ENCODE measurements at places on chromosomes 3 and 15.

- DNase-seq, result no peak
Observed at GRCh38 chr3:169699536-169700050, 36.1 kb upstream of the MECOM start.

DNA sequence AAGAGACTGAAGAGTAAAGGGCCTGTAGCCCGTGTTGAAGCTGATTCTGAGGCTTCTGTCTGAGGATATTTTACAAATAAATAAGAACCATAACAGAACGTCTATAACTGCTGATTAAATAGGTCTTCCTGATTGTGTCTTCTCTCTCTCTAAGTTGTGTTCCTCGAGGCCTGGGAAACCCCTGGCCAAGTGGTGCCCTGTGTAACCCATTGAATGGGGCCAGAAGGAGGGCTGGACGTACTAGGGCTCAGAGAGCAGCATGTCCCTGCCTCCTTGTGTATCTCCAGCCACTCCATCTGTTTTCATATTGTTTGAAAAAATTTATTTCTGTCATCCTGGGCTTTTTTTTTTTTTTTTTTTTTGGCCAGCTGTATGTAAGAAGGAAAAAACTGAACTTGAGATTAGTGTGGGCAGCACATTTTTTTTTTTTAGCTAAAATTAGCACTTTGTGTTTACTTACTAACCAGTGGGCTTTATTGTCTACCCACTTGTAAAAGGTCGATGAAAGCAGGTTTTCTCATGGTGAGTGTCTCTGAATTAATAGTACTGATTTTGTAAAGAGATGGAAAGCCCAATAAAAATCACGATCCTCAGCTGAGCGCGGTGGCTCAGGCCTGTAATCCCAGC, 10.7 kb downstream of the DHX30 start:
- DNase-seq, result no peak

GRCh38 chr15:94033014-94033682, 198.2 kb upstream of the MCTP2 start:
- no peak for DNase-seq

DNA sequence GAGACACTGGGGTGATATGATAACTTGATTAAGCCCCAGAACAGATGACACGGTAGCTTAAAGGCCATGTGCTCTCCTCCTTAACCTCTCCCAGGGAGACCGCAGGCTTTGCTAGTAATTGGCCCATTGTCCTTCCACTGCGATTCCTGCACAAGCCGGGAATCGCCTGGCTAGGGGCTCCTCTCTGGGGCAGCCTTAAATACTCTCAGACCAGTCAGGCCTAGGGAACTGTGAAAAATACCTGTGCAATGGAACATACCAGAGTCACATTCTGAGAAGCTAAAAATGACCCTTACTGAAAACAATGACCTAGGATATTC, 56.3 kb downstream of the CPN2 start:
- no peak for DNase-seq

DNA sequence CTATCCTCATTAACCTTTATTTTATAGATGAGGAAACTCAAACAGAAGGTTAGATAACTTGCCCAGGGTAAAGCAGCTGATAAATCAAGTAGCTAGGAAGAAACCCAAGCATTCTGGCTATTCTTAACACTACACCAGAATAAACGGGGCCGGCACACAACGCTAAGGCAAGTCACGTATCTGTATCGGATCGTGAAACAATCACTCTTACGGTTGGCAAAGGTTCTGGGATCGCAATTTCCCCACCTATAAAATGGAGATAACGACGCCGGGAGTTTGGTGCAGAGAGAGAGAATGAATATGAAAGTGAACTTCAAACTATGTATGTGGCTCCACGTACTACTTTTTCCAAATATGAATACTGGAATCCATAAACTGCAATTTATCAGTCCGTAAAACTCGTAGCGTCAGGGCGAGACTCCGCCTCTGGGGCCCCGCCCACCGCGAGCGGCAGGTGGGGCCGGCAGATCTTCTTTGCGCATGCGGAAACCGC, 252 bp upstream of the ARMC8 start:
- DNase-seq, result peak; percentile 90

DNA sequence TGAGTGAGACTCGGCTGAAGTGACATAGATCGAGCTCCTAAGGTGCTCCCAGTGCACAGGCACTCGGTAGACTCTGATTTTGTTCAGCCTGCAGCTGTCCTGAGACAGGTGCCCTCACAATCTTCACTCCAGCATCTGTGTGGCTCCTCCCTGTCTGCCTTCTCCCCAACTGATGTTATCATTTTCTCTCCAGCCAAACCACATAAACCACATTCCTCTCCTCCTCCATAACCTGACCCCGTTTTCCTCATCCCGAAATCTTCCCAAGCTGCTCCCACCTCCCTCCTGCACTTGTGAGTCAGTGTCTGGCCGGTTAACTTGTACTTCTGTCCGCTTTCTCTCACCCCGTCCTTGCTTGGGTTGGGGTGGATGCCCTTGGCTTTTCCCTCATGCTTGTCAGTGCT, 93.3 kb upstream of the HACD2 start:
- DNase-seq, result peak; percentile 48

- DNase-seq, result no peak
Observed at GRCh38 chr3:83193526-83193925, 1432.1 kb upstream of the GBE1 start.

- DNase-seq, result peak; percentile 34
Observed at GRCh38 chr3:112646623-112647022, 5.7 kb upstream of the CCDC80 start.

DNA sequence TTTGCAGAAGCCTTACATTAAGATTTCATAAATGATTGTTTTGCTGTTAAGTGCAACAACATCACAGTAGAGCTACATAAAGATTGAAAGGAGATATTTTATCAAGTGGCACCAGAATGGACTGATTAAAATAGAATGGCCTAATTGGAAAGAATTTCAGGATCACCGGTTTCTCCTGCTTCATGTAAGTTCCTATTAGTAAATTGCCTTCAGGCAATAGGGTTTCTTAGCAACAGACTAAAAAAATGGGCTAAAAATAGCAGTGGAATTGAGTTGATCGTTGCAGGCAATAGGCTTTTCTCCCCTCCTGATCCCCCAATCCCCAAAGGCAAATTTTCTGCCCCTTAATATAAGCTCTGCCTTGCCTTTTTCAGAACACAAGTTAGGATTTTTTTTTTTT, 917 bp downstream of the LNP1 start:
- peak; percentile 66 for DNase-seq

- DNase-seq, result peak; percentile 77
Observed at GRCh38 chr3:45978006-45978761, 17.4 kb downstream of the FYCO1 start.

DNA sequence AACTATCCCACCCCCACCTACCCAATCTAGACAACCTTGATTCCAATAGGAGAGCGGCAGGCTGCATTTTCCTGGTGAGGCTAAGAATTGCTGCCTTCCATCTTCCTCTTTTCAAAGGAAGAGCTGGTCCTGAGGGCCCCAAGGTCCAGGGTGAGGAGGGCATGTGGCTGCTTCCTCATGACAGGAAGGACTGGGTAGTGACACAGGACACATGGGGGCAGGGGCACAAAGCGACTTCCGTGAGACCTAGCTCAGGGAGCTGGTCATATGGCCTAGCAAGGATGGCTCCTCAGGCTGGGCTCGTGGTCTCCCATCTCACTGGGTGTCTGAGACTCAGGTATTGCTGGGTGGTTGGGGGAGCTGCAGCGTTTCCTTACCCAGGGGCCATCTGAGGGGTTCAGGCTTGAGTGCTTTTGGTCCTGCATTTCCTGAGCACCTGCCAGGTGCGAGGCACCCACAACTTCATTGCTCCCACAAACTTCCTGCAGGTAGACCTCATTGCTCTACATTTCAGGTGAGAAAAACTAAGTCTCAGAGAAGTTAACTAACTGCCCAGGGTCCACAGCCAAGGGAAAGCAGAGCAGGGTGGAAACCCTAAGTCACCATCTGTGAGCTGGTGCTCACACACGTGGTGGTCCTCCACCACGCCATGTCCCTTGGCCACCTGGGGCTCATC, 160.0 kb upstream of the TLE3 start:
- DNase-seq, result no peak

- peak; percentile 67 for DNase-seq
Observed at GRCh38 chr3:69309814-69310213, 76.1 kb downstream of the FRMD4B start.

DNA sequence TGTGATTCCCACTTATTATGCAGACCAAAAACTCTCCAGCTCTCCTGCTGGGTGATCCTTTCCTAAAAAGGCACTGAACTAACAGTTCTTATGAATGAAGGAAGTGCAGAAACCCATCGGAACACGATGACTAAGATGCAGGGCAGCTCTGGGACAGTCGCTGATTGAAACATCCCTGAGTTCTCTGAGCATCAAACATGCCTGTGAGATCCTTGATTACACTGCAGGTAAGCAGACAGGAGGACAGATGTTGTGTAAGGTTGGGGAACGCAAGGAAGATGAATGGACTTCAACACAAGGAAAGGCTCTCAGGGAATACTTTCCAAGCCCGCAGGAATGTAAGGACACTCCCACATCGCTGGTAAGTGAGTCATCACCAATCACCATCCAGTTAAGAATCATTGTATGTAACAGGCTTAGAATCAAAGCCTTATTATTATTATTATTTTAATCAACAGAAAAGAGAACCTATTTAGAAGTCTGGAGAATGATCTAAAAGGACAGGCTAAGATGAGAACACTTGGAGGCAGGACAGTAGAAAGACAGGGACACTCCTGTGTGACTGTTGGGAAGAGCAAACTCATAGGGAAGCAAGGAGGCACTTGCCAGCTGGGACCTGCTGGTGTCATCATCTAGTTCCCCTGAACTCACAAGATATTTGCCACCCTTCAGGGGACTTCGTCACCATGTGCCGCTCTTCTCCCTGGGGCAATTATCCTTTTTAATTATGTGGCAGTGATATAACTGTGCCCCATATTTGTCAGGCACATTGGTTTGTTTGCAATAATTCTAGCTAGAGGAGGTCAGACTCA, 26.0 kb downstream of the TMEM158 start:
- DNase-seq, result peak; percentile 99

- no peak for DNase-seq
Observed at GRCh38 chr15:80597076-80597475, 98.0 kb upstream of the ABHD17C start.

GRCh38 chr3:143436231-143436930, 316.8 kb downstream of the CHST2 start:
- DNase-seq, result no peak

DNA sequence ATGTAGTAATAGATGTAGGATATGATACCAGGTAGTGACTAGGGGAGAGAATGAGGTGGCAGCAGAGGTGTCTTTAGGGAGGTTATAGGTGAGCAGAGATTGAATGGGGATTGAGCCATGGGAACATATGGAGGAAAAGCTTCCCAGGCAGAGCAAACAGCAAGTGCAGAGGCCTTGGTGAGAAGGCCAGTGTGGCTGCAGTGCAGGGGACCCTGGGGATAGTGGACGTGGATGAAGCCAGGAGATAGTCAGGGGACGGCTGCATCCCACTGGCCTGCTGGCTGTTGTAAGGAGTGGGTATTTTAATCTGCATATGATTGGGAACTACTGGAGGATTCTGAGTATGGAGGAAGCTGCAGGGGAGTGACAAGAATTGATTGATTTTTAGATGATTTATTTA, 62.7 kb upstream of the TRAK1 start:
- no peak for DNase-seq

- peak; percentile 16 for DNase-seq
Observed at GRCh38 chr3:195068084-195069080, 202.6 kb downstream of the XXYLT1 start.

GRCh38 chr15:26893351-26894065, 26.6 kb downstream of the GABRA5 start:
- DNase-seq, result no peak

- DNase-seq, result no peak
Observed at GRCh38 chr15:65553691-65554090, 23.4 kb downstream of the HACD3 start.

- DNase-seq, result no peak
Observed at GRCh38 chr3:141129049-141129448, 77.9 kb downstream of the SPSB4 start.

DNA sequence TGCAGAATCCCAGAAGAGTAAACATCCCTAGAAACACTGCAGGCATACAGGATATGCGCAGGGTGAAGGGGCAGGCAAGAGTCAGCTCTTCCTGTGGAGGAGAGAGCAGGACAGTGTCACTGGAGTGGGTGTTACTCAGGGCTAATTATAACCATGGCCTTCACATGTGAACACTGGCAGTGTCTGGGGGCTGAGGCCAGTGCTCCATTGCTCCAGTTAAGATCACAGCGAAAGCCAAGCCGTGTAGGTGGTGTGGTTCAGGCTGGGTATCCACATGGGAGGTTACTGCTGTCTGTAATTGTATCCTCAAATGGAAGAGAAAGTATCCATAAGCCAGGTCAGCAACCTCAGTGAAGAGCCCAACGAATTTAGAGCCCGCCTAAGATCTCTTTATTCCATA, 84.6 kb downstream of the MESD start:
- no peak for DNase-seq

- DNase-seq, result no peak
Observed at GRCh38 chr3:43331381-43331780, 45.0 kb downstream of the SNRK start.

DNA sequence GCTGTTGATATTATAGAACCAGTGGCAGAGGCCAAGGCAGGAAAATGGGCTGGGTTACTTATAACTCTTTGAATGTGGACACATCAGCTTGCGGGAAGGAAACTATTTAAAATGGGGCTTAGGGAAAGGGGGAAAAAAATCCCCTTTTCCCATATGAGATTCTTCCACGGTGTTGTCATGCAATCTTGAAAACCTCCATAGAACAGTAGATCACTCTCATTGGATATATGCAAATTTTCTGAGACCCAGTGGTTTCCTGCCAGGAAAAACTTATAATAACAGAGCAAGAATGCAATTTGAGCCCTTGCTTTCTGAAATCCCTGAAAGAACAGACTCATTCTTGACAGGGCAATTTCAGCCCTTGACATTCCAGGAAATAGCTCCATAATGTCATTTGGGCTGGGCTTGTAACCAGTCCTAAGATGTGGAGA, 31.1 kb downstream of the TMEM212 start:
- DNase-seq, result peak; percentile 80

DNA sequence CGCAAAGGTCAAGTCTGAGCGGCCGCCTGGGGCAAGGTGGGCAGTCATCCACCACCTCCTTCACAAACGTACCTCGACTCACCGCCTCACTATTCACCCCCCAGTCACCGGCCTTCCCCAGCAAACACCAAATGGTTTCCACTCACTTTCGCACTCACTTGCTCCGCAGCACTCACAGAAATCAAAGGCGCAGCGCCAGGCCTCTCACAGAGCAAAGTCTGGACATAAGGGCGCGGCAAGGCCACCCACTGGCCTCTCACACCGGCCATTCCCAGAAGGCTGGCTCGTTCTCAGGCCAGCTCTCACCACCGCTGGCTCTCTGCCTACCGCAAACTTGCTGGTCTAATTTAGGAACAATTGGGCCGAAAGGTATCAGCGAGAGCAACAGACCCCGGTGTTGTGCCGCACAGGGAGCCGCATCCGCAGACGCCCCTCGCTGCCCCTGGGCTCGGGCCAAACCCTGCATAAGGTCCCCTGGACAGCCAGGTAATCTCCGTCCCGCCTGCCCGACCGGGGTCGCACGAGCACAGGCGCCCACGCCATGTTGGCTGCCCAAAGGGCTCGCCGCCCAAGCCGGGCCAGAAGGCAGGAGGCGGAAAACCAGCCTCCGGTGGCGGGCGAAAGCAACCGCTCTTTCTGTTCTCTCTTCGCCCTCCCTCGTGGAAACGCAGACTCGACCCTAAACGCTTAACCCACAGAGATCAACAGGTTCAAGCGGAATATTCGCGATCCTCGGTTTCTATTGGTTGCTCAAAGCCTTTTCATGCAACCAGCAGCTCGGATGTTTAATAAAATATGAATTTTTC, 2.9 kb downstream of the SHOX2 start:
- DNase-seq, result no peak

- DNase-seq, result peak; percentile 67
Observed at GRCh38 chr15:60179786-60180391, 175.8 kb downstream of the FOXB1 start.
